Stimulated activated CD8-positive, alpha-beta memory T cell treated with anti-CD3 and anti-CD28 coated beads, Interleukin-4, amount 100 ng/mL, for 1 hour (primary cell): ENCODE measurements at places on chromosomes 3 and 15.

DNA sequence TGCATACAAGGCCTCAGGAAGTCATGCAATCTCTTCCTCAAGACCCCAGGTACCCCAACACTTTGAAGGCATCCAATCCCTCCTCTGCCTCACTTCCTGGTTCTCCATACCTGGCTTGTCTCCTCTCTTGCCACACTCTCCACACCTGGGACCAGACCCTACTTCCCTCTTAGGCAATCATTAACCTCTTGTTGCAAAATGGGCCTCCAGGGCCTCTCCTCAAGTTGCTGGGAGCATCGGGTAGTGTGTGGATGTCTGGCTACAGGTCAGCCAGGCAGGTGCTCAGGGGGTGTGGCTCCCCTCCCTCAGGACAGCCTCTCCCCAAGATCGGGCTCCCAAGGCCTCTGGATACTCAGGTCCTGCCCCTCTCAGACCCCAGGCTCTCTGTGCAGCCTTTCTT is 8.6 kb downstream of the PLA2G4E start:
- DNase-seq, result no peak

- DNase-seq, result no peak
These were observed 300.3 kb upstream of the CCDC54 start for GRCh38 chr3:107076946-107077345.

GRCh38 chr15:89675606-89676005 is 3.6 kb downstream of the PLIN1 start:
- DNase-seq, result no peak

DNA sequence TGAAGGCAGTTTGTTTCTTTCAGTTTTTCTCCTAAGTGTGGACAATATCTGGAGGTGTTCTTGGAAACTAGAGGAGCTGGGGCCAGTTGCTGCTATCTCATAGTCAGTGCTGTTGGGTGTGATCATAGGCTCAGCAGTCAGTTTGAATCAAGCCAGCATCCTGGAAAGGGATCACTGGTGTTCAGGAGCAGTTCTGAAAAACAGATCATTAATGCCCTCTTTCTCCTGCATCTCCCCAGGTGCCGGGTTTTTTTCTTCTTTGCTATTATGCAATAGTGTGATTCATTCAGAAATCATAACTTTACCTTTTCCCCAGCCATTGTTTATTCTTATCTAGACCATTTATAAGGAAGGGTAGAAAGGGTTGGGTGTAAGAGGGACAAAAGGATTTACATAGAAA is 24.0 kb downstream of the LNP1 start:
- no peak for DNase-seq

GRCh38 chr3:57544181-57545125 is at the start of gene DNAH12:
Gene DNAH12, minus strand, starts transcription at chr3:57544344. Its CDS starts 1,474 bp downstream, at chr3:57542870.
- DNase-seq, result no peak

DNA sequence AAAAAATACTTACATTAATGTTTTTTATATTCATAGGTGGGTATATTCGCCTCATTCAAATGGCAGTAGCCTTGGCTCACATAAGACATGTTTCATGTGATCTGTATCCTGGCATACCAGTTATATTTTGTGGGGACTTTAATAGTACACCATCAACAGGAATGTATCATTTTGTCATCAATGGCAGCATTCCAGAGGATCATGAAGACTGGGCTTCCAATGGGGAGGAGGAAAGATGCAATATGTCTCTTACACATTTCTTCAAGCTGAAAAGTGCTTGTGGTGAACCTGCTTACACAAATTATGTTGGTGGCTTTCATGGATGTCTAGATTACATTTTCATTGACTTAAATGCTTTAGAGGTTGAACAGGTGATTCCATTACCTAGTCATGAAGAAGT is 3.5 kb downstream of the PDE12 start:
- DNase-seq, result no peak

- DNase-seq, result no peak
These were observed 14.9 kb upstream of the TM4SF4 start for GRCh38 chr3:149459491-149460059.

GRCh38 chr15:67147396-67147949 is 82.1 kb downstream of the SMAD3 start:
- no peak for DNase-seq

- no peak for DNase-seq
These were observed 125.6 kb downstream of the RPLP1 start for GRCh38 chr15:69578252-69578651.

- no peak for DNase-seq
These were observed 69.3 kb downstream of the MESD start for GRCh38 chr15:80920271-80920699.

GRCh38 chr3:123349566-123350435 is 99.1 kb downstream of the ADCY5 start:
- DNase-seq, result no peak

DNA sequence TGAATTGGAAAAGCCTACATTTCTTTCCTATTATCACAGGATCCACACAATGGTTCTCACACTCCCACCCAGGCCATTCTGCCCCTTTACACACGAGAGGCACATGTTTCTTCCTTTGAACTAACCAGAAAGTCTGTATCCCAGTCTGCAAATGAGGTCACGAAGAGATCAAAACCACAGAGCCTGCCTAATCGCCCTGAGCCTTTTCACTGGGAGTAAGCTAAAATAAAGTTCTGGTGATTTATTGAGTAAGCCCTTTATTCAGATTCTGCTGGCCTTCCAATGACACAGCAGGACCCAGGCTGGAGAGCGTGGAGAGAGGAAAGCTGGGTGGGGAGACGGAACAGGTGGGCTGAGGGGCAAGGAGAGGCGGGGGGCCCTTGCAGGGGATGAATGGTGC is 78.7 kb downstream of the ATP1B3 start:
- DNase-seq, result no peak

- no peak for DNase-seq
These were observed 245.6 kb downstream of the ADAMTS17 start for GRCh38 chr15:100096248-100096600.

DNA sequence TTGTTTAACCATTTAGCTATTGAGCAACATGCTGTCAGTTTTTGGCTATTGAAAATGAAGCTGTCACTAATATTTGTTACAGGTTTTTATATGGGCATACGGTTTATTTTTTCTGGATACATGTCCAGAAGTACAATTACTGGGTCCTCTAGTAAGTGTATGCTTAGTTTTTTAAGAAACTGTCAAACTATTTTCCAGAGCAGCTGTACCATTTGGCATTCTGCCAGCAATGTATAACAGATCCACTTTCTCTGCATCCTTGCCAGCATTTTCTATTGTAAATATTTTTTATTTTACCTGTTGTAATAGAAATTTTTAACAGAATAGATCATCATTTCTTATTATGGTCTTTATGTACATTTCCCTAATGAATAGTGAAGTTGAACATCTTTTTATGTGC is 658.8 kb downstream of the EDEM1 start:
- no peak for DNase-seq

- no peak for DNase-seq
These were observed 32.1 kb upstream of the B3GALNT1 start for GRCh38 chr3:161137260-161137659.

- no peak for DNase-seq
These were observed 50.0 kb downstream of the RASGRP1 start for GRCh38 chr15:38514601-38515000.

DNA sequence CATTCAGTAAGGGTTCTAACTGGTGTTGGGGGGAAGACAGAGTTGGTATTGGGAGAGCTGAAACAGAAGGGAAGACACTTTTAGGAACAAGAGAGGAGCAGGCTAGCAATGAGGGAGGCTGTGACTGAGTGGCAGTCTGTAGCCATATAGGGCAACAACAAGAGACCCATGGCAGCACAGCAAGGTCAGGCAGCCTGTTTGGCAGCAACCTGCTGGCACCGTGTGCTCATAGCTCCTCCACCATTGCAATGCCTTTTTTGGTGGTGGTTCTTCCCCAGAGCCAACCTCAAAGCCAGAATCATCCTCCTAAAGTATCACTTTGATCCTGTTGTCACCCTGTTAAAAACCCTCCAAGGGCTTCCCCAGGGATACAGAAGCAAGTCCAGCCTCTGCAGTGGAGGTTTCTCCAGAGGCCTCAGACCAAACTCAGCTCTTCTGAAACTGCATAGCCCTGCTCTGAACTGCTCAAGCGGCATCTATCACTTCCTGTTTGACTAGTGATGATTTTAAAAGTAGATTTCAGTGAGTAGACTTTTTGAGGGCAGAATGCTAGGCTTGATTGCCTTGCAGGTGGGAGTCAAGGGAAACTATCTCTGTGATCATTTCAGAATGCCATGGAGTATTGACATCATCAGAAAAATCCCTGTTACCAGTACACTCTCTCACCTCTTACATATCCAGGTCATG is 176.9 kb downstream of the STAC start:
- no peak for DNase-seq

GRCh38 chr15:71639471-71639870 is 170.9 kb upstream of the NR2E3 start:
- DNase-seq, result no peak

- DNase-seq, result no peak
These were observed 75.7 kb downstream of the ITPR1 start for GRCh38 chr3:4568841-4569240.

DNA sequence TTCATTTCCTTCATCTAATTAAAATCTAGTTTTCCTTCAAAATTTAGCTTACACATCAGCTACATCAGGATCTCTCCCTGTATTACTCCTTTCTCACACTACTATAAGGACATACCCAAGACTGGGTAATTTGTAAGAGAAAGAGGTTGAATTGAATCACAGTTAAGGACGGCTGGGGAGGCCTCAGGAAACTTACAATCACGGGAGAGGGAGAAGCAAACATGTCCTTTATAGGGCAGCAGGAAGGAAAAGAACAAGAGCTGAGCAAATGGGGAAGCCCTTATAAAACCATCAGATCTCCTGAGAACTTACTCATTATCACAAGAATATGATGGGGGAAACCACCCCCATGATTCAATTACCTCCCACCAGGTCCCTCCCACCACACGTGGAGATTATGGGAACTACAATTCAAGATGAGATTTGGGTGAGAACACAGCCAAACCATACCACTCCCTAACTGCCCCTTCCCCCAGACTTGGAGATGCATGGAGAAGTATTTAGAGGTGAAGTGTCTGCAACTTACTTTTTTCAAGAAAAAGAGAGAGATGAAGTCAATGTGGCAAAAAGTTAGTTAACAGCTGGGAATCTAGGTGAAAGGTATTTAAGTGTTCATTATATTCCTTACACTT is 21.3 kb downstream of the PRTG start:
- DNase-seq, result no peak

- DNase-seq, result no peak
These were observed 183.5 kb upstream of the PRICKLE2 start for GRCh38 chr3:64408770-64409169.

GRCh38 chr3:13688034-13688433 is 139.1 kb downstream of the FBLN2 start:
- DNase-seq, result no peak

DNA sequence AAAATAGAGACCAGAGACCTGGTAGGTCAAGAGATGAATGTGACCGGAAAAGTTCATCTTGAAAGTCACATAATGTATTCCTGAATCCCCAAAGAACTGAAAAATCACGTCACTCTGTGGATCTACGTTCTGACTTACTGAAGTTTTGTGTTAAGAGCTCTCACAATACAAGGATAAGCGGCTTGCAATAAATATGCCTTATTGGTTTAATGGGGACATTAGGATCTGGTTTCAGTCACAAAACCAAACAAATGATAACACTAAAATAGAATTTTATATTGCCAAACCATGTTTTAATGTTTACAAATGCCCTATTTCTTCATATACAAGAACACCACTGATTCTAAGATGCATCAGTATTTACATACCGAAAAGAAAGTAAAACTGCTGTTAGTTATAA is 164.2 kb downstream of the FMN1 start:
- DNase-seq, result no peak

GRCh38 chr15:61661791-61662190 is 398.5 kb downstream of the VPS13C start:
- DNase-seq, result no peak

DNA sequence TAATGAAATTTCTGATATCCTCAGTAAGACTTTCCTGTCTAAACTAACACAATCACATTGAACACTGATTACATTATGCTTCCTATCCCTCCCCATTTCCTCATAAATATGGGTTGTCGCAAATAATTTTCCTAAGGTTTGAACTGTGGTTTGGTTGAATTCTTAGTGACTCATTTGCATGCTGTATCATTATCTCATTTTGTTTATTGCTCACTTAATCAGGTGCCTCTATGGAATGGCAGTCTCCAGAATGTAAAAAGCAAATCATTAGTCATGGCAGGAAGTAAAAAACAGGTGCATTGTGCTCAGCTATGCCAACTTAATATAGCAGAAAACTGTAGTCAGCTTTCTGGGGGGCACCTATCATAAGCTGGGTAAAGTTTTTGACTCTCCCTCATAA is 216.0 kb upstream of the ZBTB20 start:
- no peak for DNase-seq

DNA sequence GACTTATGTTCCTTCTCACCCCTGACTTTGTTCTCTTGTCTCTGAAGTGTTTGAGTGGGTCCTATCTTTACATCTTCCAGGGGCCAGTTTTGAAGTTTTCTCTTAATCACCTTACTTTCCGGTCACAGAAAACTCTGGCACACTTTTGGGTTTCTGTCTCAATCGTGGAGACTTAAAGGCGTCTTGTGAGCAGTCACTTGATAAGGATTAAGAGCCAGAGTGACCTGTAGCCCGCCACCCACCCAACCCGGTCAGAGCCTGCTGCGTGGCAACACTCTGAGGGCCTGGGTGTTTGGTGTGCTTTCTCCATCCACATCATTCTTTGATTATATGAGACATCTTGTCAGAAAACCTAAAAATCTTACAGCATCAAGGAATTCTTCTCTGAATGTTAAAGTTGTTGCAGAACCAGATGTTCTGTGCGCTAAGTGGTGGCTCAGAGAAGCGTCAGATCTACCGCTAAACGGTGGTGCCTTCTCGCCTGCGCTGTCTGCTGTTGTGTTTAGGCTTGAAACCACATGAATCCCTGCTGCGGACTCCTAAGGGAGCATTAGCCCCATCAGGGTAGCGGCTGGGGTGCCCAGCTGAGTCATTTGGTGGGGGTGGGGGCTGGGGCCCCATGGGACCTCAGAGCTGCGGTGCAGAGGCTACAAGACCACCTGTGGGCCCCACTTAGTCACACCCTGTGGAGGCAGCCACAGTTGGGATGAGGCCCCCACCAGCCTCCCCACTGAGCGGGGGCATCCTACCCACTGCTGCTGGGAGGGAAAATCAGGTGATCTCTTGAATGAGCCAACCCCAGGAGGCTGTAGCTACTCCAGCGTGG is 158.7 kb upstream of the BHLHE40 start:
- no peak for DNase-seq

- DNase-seq, result no peak
These were observed 174.0 kb downstream of the RAB11A start for GRCh38 chr15:66043264-66043663.

DNA sequence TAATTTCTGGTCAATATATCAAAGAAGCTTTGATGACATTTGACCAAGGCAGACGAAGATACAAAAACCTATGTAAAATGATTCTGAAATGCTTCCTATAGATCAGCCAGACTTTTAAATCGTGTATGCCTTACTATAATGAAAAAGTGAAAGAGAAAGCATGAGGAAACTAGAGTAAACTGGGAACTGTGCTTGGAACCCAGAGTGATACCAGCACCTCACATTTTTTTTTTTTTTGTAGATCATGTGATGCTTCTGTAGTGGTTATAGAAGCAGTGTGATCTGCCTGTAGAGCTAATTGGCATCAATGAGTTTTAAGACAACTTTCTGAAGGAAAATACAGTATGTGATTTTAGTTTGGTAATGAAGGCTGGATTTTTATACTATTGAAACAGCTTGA is 150.7 kb downstream of the NLGN1 start:
- no peak for DNase-seq
